ENCODE measurements at places on chromosomes 7 and 10.

- no peak for DNase-seq
Observed at GRCh38 chr10:26527018-26527417, 88.9 kb downstream of the APBB1IP start.

GRCh38 chr7:96246919-96247318, 75.0 kb downstream of the SLC25A13 start:
- peak; percentile 24 for DNase-seq

- DNase-seq: no peak
Observed at GRCh38 chr10:101451667-101452069, 97.7 kb downstream of the BTRC start.

GRCh38 chr7:17560516-17560915, 262.1 kb downstream of the AHR start:
- DNase-seq: no peak

DNA sequence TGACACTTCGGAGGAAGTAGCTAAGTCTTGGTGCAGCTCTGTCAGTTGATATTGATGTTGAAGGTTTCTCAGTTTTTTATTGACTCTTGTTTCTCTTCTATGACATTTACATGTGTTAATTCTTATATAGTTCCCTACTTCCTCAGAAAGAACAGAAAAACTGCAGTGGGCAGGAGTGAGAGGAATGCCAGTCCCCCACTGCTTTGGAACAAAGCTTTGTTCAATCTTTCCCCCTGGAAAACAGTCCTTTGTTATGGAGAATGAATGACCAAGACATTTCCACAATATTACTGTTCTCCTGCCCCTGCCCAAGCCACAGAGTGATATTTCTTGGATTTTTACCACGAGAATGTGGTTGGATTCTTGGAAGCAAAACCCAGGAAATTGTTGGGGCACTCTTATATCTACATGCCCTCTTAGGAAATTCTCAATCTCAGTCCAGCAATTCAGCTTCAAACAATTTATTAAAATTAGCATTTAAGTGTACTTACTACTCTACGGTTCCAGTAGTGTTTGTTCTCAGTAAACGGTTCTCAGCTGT, 258.0 kb upstream of the KCND2 start:
- DNase-seq: no peak

GRCh38 chr7:5232485-5232837, 42.4 kb downstream of the WIPI2 start:
- no peak for DNase-seq

DNA sequence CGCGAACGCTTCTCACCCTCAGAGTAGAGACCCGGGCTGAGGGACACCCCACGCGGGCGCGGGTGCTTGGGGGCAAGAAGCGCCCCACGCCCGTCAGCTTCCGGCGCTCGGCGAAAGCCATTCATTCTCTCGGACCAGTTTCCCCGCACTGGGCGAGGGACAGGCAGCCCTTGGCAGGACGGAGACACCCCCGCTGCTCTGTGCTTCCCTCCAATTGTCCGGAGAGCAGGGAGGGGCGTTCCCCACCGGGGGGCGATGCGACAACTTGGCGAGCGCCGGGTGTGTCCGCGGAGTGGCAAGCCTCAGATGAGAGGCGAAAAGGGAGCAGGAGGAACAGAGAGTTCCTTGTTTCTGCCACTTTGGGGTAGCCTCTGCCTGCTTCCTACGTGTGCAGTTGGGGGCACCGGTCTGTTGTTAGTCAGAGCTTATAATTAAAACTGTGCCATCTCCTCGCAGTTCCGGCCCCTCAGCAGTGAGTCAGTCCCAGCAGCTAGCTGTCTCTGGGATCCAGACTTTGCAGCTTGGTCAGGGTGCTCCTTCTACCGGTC, 1.7 kb downstream of the GPR158 start:
- DNase-seq: no peak
